ENCODE measurements at places on chromosomes 1 and 21. TPM values are rescaled to one million over a fixed set of nuclear protein-coding genes. Genes with fewer than 3 reads are reported as not detected.

GRCh38 chr1:183471743-183472487 is 384 bp upstream of the SMG7 start:
- DNase-seq = peak; percentile 94

DNA sequence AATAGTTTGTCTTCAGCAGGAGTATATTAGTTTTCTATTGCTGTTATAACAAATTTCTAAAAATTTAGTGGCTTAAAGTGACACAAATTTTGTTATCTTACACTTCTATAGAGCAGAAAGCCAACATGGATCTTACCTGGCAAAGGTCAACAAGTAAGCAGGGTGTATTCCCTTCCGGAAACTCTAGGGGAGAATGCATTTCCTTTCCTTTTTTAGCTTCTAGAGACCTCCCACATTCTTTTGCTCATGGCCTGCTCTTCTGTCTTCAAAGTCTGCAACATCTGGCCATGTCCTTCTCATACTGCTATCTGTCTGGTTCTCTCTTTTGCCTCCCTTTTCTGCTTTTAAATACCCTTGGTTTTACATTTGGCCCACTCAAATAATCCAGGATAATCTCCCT is 242.6 kb downstream of the ZNF648 start:
- DNase-seq = no peak

DNA sequence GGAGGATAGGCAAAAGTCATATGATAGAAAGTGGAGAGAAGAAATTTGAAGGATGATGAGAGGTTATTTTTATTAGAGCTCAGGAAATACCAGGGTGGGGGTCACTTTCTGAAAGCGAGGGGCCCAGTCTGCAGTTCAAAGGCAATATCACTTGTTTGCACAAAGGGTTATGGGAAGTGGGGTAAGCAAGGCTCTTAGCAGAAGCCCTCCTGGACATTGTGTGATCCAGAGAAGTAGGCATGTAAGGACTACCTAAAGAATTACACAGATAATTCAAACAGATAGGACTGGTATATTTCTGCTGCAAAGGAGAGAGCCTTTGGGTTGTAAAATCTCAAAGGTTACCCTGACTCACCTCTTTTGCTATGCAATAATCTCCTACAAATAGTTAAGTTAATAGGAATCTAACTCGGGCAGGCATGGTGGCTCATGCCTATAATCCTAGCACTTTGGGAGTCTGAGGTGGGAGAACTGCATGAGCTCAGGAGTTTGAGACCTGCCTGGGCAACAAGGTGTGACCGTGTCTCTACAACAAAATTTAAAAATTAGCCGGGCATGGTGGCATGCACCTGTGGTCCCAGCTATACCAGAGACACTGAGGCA is 25.2 kb upstream of the PRRC2C start:
- no peak for DNase-seq

DNA sequence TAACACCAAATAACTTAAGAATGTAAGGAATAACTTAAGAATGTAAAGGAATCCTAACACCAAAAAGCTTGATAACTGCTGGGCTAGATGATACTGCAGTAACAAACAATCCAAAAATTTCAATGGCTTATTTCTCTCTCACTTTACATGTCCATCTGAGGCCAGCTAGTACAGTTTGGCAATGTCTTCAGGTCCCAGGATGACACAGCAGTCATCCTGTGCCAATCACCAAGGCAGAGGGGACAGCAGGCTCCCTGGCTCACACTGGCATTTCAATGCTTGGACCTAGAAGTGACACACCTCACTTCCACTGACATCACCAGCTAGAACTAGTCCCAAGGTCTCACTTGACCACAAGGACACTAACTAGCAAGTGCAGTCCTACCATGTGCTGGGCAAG is 15.3 kb downstream of the DNAJC11 start:
- DNase-seq = no peak

DNA sequence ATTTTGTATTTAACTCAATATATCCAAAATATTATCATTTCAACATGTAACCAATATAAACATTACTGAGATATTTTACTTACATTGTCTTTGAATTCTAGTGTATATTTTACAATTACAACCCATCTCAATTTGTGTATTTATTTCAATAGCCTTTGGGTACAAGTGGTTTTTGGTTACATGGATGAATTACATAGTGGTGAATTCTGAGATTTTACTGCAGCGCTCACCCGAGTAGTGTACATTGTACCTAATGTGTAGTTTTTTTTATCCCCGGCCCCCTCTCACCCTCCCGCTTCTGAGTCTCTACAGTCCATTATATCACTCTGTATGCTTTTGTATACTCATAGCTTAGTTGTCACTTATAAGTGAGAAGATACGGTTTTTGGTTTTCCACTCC is 117.0 kb upstream of the GALNT2 start:
- DNase-seq = no peak

EEIG2 gene
- total RNA-seq = 19.2 TPM

- DNase-seq = no peak
These were observed 38.7 kb upstream of the RAP1GAP start for GRCh38 chr1:21707891-21708290.

NRIP1 gene
- 37.2 TPM for total RNA-seq

DNA sequence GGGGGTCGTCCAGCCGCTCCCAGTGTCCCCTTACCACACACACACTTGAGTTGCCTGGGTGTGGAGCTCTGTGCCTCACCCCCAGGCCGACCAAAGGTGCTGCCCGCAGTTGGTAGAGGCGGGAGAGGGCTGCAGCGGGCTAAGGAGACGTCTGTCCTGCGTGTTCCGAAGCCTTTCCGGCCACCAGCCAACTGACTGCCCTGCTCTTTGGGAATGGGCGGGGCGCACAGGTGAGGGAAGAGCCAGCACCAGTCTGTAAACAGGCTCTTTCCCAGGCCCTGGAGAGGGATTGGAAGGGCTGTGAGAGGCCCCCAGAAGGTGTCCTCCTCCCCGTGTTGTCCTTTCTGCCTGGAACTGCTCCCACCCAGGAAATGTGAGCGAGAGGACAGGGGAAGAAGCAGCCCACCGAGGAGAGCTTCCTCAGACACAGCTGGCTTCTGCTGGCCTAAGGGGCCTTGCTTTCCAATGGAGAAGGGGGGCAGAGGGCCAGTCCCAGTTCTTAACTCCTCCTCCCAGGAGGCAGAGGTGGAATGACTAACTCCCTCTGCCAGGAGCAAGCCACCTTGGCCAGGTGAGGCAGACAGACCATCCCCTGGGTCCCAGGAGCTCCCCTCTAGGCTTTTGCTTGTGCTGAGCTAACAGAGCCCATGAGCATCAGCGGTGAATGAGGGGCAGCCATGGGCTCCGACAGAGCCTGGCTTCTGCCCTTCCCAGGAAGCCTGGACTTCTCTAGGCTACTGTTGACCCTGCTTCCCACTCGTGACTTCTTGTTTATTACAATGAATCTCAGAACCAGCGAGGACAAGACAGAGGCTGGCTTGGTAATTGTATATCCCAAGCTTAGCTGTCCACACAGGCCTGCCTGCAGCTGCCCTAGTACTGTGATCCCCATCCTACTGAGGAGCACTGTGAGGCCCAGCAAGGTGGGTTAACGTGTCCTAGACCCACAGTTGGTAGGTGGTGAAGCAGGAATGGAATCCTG is 158.1 kb upstream of the COA6 start:
- DNase-seq = no peak

DNA sequence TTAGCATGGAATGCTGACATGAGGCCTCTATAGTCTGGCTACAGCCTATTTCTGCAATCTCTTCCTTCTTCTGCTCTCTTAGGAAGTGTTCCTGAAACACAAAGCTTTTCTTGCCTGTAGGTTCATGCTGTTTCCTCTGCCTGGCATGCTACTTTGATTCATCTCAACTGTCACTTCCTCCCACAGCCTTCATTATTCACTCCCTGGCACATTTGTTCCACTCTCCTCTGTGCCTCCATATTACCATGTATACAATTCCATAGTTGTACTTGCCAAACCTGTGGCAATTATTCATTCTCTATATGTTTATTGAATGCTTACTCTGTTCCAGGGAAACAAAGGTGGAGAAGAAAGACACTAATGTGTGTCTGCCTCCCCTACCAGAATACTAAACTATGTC is 210.2 kb downstream of the LRRC7 start:
- no peak for DNase-seq

- DNase-seq = no peak
These were observed 101.4 kb downstream of the SYF2 start for GRCh38 chr1:25130895-25131294.

- no peak for DNase-seq
These were observed 880.6 kb downstream of the BRINP3 start for GRCh38 chr1:189597083-189597482.

GRCh38 chr1:84298328-84298683 is 3.2 kb upstream of the SAMD13 start:
- no peak for DNase-seq

- no peak for DNase-seq
These were observed 67.5 kb upstream of the BEND5 start for GRCh38 chr1:48844187-48844586.

GRCh38 chr21:34857874-34858273 is 189.1 kb downstream of the CLIC6 start:
- no peak for DNase-seq

DNA sequence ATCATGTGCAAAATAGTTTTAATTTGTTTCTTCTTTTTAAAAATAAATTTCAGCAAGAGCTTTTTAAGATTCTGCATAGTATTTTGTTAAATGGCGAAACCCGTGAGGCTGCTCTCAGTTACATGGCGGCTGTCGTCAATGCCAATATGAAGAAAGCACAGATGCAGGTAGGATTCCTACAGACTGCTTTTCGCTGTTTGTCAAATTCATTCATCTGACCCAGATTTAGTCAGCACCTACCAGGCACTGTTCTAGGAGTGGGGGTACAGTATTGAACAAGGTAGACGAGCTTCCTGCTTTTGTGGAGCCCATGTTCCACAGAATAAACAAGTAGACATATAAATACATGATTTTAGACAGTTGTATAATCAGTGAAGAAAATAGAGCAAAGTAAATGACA is 78.1 kb upstream of the KIF1B start:
- no peak for DNase-seq

DNA sequence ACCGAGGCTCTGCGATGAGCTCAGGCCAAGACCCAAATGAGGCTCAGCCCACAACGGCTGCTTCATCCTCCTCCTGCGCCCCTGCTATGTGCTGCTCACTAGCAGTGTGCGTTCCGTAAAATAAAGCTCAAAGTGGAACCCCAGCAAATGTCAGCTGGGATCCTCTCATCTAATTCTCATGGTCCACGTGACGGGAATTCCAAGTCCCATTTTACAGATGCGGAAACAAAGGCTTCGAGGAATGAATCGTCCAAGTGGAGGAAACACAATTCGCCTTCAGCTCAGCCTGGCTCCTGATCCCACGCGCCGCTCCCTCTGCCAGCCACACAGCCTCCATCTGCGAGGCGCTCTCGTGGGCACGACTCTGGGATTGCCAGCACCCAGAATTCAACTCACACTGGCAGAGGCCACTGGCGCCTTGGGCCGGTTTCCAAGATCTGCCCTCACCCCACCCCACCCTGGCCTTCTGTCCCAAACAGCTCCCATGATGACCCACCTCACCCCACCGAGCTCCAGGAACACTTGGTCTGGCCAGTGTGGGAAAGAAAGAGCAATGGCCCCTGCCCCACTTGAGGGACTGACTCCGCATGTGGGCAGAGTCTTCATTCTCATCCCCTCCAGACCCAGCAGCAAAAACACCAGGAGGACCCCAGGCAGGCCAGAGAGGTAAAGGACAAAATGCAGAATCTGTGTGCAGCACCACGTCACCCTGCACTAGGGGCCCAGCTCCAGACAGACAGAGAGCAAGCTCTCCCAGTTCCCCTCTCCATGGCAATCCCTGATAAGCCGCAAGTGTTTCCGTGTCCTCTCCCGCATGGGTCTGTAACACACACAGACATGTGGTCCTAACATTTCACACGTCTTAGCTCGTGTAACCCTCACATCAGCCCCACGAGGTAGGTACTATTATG is 10.5 kb downstream of the CASZ1 start:
- no peak for DNase-seq

- no peak for DNase-seq
These were observed 7.8 kb upstream of the SRRM1 start for GRCh38 chr1:24635195-24635843.

SPRR2A gene
- not detected for total RNA-seq

GRCh38 chr21:33608559-33608958 is 20.1 kb upstream of the DONSON start:
- DNase-seq = no peak

GRCh38 chr1:90162216-90162615 is 167.3 kb downstream of the ZNF326 start:
- DNase-seq = no peak

- DNase-seq = no peak
These were observed 88.6 kb downstream of the ZBTB18 start for GRCh38 chr1:244139655-244140054.

GRCh38 chr1:198968866-198969265 is 330.0 kb downstream of the PTPRC start:
- no peak for DNase-seq

DNA sequence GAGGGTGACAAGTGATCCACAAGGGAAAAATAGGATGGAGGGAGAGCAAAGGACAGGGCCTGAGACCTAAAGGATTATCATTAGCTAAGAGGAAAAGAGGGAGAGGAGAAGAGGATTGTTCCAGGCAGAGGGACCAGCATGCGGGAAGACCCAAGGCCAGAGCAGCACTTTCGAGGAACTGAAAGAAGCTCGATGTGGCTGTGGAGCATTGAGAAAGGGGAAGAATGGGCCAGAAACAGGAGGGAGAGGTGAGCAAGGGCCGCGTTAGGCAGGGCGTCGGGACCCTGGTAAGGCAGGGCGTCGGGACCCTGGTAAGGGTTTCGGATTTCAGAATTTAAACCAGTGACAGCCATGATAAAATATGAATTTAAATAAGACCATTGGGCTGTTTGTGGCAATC is 22.8 kb upstream of the CSF1 start:
- DNase-seq = no peak

- DNase-seq = no peak
These were observed 141.2 kb upstream of the ST6GALNAC5 start for GRCh38 chr1:76725864-76726619.

DNA sequence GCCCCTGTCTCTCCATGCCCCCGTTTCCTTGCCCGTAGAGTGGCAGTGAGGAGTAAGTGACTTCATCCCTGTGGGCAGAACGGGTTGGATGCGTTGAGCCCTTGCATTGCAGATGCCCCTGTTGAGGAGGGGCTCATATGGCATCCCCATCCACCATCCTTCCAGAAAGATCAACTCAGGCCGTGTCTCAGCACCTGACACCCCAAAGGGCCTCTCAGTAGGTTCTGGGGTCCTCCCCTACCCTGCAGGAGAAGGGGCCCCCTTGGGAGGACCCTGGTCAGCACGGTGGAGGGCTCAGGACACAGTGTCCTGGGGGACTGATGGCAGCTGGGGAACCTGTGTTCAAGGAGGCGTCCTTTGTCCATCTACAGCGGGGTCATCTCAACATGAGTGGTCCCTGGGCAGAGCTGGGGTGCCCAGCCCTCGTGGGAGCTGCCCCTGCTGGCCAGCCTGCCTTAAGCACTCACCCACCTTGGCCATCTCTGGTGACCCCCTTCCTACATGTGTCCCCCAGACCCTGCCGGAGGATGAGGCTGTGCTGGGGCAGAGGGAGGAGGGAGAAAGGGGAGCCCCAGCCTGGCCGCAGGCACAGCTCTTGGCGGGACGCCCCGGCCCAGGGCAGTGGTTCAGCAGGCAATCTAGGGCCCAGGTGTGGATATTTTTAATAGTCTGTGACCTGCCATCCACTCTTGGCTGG is 48.2 kb upstream of the ACTRT2 start:
- DNase-seq = no peak

- no peak for DNase-seq
These were observed 73.3 kb downstream of the HSF2BP start for GRCh38 chr21:43585924-43586413.

CFH gene
- 117 TPM for total RNA-seq

GRCh38 chr1:69585666-69586065 is 17.9 kb downstream of the LRRC7 start:
- DNase-seq = no peak

TRIM67 gene
- not detected for total RNA-seq
